ENCODE measurements at places on chromosomes 7 and 10. TPM values are rescaled to one million over a fixed set of nuclear protein-coding genes. Genes with fewer than 3 reads are reported as not detected.

Gene WDFY4
- total RNA-seq: 2.6 TPM

DNA sequence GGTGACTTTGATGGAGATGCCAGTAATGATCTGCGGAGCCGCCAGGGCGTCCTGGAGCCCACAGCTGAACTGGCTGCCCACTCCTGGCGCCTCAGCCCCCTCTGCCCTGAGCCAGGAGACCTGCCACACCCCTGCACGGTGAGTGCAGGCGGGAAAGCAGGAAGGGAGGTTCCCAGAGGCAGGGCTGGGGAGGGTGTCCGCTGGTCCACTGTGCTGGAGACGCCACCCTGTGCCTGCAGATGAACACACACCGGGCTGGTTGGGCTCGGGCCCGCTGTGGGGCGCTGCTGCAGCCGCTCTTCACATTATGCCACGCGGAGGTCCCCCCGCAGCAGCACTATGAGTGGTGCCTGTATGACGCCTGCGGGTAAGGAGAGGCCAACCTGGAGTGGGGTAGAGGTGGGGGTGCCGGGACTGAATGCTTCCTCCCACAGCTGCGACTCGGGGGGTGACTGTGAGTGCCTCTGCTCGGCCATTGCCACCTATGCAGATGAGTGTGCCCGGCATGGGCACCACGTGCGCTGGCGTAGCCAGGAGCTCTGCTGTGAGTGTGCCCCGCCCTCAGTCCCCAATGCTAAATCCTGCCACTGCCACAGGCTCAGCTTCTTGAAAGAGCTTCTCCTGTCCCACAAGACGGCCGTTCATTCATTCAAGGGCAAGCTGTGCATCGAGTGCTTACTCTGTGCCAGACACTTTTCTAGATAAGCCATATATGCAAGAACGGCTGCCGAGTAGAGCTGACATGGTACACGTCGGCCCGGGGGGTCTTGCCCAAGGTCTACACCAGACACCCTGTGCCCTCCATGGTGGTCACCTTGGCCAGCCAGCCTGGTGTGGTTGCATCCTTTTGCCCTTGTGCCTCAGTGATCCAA lies 14.3 kb upstream of the ZNF467 start:
- DNase-seq: peak; percentile 48

DNA sequence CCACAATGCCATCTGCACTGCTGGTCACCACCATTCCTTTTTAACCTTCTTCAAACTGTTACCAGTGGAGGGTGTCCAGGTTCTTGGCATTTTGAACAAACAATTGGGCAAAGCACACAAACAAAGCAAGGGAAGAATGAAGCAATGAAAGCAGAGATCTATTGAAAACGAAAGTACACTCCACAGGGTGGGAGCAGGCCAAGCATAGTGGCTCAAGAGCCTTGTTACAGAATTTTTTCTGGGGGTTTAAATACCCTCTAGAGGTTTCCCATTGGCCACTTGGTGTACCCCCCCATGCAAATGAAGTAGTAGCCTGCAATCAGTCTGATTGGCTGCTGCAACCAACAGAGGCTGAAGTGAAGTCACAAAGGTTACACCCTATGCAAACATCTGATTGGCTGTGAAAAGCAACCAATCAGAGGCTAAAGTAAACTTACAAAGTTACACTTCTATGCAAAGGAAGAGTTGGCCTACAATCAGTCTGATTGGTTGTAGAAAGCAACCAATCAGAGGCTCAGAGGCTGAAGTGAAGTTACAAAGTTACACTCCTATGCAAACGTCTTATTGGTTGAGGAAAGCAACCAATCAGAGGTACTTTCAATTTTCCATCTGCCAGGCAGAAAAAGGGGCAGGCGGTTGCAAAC lies 103.2 kb upstream of the WAC start:
- DNase-seq: no peak

- no peak for DNase-seq
These were observed 55.4 kb upstream of the SGMS1 start for GRCh38 chr10:50679149-50679548.

GRCh38 chr10:90227217-90227656 lies 525.8 kb downstream of the KIF20B start:
- no peak for DNase-seq

GRCh38 chr7:106273009-106273668 lies 11.6 kb downstream of the NAMPT start:
- no peak for DNase-seq

Measured in left cardiac atrium (tissue), 4 donors.